HT1080 (cell line): ENCODE measurements at places on chromosomes 12 and 14.
A peak's percentile ranks its signal among the peaks of the same experiment; 100 is the strongest.

DNA sequence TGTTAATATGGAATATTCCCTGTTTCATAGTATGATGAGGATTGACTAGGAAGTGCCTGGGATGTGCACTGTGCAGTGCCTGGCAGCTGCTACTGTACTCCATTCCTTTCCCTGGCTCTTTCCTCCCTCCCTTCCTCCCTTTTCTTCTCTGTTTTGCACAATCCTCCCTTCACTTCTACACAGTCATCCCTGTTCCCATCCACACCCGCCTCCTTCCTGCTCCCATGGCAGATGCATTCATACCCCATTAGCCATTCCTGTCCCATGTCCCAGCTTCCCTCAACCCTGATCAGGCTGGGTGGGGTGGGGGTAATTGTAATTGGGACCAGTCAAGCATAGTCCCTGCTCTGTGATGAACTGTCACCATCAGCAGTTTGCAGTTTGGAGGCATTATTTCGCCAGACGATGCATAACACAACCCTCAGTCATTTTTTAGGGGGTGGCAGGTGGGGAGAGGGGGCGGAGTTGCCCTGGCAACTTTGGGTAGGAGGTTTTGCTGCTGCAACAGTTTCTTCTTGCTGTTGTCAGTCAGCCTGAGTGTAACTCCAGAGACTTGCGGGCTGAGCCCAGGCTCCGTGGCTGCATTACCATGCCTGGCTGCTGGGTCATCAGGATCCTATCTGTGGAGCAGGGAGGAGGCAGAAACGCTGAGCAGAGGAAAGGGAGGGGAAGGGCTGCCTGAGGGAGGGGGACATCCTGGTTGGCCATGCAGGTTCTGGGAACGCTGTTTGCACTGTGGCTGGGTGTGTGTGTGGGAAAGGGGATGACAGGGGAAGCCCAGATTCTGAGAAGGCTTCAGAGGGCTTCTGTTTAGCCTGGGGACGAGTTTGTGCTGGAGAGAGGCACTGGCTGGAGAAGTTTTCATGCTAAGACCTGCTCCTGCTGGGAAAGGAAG, 4.1 kb upstream of the KRT84 start:
- no peak for DNase-seq

- peak; percentile 61 for DNase-seq
Measured at GRCh38 chr12:54650409-54650808, 2.2 kb upstream of the DCD start.

GRCh38 chr14:69135133-69135532, 17.8 kb downstream of the DCAF5 start:
- no peak for DNase-seq

GRCh38 chr12:5506821-5507231, 74.9 kb downstream of the NTF3 start:
- DNase-seq, result no peak

DNA sequence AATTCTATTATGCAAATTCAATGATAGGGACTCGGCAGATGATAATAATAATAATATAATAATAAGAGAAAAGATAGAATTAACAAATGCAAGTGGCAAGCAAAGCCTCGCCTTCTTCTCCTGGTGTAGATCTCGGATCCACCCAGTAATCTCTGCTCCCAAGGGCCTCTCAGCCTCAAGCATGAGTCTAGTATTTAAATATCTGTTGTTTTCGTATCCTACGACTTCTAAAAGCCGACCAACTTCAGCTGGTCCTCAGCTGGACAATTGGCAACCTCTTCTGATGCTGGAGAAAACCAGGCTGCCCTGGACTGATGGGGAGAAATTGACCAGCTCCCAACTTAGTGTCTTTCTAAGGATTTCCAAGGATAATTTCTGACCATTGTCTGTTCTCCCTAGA, 14.0 kb upstream of the MAP1LC3B2 start:
- no peak for DNase-seq

DNA sequence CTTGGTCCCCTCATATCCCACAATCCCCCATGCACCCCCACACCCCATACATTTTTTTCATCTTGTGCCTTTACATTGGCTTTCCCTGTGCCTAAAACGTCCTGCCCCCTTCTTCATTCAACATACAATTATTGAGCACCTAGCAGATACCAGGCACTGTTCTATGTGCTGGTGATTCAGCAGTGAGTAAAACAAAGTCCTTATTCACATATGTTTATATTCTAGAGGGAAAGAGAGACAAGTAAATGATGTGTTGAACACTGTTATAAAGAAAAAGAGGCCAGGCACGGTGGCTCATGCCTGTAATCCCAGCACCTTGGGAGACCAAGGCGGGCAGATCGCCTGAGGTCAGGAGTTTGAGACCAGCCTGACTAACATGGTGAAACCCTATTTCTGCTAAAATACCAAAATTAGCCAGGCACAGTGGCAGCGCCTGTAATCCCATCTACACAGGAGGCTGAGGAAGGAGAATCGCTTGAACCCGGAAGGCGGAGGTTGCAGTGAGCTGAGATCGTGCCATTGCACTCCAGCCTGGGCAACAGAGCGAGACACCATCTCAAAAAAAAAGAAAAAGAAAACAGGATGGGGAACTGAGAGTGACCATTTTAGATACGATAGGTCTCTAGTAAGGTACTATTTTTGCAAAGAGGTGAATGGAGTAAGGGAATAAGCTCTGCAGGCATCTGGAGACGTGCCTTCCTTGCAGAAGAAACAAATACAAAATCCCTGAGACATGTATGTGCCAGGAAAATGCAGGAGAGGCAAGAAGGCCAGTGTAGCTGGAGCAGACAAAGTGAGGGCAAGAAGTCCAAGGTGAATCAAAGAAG, 12.2 kb downstream of the SLC7A7 start:
- no peak for DNase-seq

DNA sequence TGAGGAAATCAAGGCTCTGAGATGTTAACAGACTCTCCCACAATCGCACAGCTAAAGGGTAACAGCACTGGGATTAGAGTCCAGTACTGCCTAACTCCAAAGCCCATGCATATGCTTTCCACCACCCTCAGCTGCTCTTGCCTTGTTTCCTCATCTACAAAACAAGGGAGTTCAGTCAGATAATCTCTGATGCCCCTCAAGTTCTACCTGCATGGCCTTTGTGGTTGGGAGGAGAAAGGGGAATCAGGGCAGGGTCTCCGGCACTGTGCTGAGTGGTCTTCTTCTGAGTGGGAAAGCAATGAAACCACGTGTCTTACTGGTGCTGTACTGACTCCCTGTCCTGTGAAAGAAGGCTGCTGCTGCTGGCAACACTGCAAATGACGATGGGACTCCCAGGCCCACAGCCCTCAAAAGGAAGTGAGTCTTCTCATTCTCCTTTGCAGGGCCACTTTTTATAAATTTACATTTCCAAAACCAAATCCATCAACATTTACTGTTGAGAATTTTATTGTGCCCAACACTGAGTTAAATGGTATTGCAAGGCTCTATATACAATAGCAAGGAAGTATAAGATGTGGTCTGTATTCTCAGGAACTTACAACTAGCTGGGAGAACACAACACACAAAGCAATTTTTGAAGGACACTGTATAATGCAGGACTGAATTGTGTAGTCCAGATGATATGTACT, 19.7 kb upstream of the DUSP16 start:
- no peak for DNase-seq

DNA sequence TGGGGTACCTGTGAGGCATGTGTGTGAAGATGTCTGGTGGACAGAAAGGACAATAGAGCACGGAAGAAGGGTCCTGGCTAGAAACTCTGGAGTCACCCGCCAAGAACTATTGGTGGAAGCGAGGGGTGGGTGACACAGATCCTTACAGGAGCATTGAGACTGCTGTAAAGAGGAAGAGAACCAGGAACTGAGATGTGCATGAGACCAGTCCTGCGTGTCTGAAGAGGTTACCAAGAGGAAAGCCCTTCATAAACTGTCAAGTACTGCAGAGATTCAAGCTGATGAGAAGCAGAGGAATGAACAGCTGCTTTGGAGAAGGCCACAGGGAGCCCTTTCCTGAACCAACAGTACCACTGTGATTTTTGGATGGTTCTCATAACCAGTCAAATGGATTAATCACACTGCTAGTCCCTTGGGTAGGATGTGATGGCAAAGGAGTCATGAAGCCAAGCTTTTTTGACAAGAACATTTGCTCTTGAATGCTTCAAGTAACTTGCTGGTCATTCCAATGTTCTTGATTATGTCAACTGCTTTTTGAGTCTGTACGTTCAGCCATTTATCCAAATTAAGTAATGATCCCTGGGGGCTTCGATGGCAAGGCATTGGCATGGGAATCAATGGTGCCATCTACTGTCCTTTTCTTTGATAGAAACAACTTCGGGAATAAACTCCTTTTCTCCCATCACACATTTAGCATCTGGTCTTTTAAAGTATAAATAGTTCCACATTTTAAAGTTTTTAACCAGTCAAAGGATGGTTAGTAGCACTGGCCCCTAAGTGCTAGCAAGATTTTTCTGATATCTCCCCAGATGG, 42.9 kb downstream of the GPR135 start:
- peak; percentile 24 for DNase-seq
